ENCODE measurements at places on chromosomes 3 and 15. TPM values are rescaled to one million over a fixed set of nuclear protein-coding genes. Genes with fewer than 3 reads are reported as not detected.

Gene CASR
- polyA plus RNA-seq = 0.51 TPM

Gene GABRR3
- polyA plus RNA-seq = not detected

Gene ACTR8
- 26.5 TPM for polyA plus RNA-seq

Gene VPS33B
- polyA plus RNA-seq = 18.3 TPM

GRCh38 chr3:64080616-64081234, 57.4 kb upstream of the PSMD6 start:
- no peak for DNase-seq

GRCh38 chr15:63381301-63382204, at the start of gene CA12:
TSS of gene CA12 (minus strand) at chr15:63381846. CDS start at chr15:63381720, 126 bp downstream.
- DNase-seq = no peak

- DNase-seq = no peak
These were observed 322.5 kb upstream of the COL8A1 start for GRCh38 chr3:99315896-99316295.

DNA sequence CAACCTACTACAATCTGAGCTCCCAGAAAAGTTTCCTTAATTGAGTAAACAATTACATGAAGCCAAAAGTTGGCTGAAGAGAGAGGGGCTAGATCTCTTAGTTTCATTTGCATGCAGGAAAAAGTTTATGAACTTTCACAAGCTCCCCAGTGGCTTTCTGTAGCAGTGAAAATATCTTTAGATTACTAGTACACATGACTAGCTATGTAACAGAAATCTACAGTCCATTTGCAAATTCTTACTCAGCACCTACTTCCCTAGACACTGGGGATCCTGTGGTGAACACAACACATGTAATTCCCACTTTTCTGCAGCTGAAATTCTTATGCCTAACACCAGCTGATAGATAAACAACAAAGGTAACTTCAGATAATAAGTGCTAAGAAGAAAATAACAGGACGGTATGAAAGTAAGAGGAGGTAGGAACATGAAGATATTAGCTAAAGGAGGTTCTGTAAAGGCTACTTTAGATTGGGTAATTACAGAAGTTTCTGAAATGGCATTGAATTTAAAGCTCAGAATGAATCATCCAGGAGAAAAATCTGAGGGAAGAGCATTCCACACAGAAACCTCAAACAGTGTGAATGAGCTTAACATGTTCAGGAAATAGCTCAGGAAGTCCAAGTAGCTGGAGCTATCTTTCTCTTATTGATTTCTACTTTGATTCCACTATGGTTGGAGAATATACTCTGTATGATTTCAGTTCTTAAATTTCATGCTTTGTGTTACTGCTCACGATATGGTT, 204.8 kb downstream of the MAGI1 start:
- DNase-seq = no peak
